ENCODE measurements at places on chromosomes 11 and 22.

DNA sequence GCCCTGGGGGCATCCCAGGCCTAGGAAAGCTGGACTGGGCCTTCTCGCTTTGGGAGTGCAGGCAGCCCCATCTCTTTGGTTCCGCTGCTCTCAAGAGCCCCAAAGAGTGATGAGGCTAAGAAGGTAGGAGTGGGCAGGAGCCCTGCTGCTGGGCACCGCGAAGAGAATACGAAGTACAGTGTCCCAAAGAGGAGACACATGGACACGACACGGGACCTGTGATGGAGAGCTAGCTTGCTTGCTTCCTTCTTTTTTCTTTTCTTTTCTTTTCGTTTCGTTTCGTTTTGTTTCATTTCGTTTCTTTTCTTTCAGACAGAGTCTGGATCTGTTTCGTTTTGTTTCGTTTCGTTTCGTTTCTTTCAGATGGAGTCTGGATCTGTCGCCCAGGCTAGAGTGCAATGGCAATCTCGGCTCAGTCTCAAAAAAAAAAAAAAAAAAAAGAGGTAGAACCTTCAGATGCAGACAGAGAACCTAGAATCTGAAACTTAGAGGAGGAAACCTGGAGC is 10.6 kb downstream of the MGAT3 start:
- DNase-seq = no peak

- no peak for DNase-seq
Measured at GRCh38 chr11:66264383-66264782, 4.1 kb upstream of the RAB1B start.

GRCh38 chr11:78313181-78313795 is 104.3 kb downstream of the GAB2 start:
- DNase-seq = peak; percentile 42

DNA sequence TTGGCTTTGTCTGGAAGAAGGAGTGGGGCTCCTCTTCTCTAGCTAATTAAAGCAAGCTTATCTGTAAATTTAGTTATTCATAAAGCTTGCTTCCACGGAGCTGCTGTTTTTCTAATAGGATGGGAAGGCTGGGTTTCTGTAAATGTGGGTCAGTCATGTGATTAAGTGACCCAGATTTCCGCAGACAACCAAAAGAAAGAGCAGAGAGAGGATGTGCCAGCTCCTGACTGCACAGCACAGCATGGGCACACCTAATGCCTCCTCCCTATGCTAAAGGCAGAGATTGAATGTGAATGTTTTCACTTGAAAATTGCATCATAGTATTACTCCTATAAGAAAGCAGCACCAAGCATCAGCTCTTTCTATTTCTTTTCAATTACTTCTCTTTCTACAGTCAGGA is 160.2 kb downstream of the FAT3 start:
- DNase-seq = no peak

DNA sequence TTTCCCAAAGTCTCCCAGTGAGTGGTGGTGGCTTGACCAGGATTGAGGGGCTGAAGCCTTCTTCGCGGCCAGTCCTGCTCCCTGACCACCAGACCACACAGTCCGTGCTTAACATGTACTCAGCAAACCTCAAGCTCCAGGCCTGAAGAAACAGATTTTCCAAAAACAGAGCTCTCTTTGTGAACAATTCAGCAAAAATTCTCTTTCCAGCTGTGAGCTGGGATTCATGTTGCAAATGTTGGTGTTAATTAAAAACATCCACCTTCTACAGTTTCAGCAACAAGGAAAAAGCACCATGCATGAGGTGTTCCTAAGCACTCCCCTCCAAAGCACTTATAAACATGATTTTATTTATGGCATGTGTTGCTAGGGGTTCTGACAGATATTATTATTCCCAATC is 129.5 kb downstream of the ETS1 start:
- no peak for DNase-seq

- DNase-seq = no peak
Measured at GRCh38 chr22:24153959-24154358, 27.3 kb upstream of the SUSD2 start.

GRCh38 chr22:46025973-46026898 is 49.3 kb upstream of the WNT7B start:
- DNase-seq = no peak

DNA sequence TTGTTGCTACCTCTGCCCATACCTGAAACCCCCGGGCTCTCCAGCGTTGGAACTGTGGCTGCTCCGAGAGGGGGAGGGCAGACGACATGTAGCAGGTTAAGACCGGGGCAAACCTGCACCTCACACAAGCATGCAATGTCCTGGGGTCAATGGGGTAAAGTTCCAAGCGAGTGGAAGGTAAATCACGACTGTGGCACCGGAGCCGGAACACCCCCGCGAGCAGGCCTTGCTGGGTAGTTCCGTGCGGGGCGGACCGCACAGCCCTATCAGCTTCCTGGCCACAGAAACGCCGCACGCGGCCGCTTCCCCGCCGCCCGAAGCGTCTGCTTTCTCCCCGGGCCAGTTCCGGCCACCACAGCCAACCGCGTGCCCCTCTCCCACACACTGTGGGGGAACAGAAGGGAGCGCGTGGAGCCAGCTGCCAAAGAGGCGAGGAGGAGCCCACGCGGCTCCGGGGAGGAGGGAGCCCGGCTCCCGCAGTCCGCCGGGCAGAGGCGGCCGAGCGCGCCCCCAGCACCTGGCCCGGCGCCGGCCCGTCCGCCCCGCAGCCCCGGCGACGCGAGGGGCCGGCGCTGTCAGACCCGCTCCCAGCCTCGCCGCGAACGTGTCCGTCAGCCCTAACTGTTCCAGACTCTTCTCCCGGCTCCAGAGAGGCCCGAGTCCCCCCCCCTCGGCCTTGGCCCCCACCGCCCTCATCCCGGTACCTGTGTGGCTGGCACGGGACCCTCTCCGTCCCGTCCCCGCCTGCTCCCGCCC is 1.6 kb downstream of the SPTBN2 start:
- DNase-seq = peak; percentile 8

DNA sequence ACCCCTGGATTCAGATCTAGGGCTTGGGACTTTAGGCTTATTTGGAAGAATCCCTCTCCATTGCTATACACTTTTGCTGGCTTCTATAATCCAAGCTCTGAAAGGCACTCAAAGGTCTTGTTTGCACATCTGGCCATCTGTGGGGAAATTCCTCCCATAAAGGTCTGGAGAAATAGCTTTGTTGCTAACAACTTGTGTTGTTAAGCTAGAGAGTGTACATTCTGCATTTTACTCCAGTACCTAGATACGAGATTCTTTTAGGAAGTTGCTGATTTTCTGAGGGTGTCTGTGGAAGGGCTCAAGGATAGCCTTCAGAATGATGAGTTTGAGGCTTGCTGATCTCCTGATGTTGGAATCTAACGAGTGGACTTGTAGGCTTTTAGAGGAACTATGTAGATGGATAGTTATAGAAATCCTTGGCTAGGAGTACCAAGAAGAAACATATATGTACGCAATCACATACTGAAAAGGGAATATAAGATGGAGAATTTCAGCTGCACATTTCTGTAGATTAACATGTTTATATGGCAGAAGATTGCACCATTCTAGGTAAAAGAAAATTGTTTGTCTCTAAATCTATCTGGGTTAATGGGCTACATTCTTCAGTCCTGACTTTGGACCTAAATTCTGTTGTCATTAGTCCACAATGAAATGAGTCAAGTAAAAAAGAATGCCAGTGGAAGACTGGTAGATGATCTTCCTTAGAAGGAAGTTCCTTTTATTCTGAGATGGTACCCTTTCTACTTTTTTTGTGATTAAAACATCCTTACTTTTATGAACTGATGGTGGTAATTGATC is 51.0 kb downstream of the UBASH3B start:
- no peak for DNase-seq

DNA sequence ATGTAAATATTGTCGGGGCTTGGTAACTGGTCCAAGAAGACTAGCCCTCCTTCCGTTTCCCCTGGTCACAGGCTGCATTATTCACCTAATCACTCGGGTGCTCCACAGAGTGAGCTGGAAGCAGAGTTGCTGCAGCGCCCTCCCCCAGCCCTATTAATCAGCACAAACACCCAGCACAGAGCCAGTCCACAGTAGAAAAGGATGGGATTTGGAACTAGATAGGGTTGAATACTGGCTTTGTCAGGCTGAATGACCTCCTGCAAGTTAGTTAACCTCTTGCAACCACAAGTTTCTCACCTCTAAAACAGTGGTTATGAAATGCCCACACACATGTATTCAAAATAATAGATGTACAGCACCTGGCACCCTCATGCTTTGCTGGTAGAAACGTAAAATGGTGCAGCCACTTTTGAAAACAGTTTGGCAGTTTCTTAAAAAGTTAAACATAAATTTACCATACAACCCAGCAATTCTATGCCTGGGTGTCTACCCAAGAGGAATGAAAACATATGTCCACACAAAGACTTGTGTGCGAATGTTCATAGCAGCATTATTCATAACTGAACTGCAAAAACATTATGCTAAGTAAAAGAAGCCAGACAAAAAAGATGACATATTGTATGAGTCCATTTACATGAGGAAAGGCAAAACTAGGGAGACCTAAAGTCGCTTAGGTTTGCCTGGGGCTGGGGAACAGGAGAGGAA is 31.7 kb upstream of the APLP2 start:
- no peak for DNase-seq

GRCh38 chr11:2308713-2309112 is 6.9 kb downstream of the TSPAN32 start:
- DNase-seq = no peak

DNA sequence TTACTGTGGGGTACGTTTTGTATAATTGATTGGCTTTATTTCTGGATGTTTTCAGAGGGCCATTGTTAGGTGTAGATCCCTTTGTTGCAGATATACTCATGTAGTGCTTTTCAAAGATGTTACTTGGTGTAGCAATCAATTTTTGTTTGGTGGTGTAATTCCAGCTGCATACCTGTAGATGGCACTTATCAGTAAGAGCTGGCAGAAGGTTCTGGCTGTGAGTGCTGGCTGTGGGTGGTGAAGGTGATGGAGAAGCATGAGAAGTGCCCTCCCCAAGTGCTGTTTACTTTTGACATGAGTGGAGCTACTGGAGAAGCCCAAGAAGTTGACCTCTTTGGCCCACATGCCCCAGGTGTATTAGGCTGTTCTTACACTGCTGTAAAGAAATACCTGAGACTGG is 1074.9 kb downstream of the FAM181B start:
- no peak for DNase-seq

GRCh38 chr11:32402836-32403235 is 32.5 kb downstream of the WT1 start:
- no peak for DNase-seq

DNA sequence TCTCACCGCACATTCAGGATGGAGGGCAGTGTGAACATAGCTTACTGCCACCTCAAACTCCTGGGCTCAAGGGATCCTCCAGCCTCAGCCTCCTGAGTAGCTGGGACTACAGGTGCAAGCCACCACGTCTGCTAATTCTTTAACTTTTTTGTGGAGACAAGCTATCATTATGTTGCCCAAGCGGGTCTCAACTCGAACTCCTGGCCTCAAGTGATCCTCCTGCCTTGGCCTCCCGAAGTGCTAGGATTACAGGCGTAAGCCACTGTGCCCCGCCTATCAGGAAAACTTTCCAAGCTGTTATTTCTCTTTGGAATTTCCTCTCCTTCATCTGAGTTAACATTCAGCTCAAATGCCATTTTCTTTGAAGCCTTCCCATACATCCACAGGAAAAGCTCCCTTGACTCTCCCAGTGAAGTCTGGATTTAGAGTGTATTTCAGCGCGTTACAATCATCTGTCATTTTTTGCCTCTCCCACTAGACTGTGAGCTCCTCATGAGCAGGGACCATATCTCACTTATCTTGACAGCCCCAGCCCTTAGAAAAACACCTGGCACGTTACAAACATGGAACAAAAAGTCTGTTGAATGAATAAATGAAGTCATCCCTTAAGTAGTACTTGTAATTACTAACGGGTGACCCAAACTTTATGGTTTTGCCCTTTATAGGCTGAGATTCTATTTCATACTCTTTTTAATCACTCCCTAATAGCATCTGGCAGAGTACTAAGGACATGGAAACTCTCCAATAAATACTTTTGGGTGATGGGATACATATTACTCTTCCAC is 2.2 kb downstream of the MRTFA start:
- DNase-seq = no peak

DNA sequence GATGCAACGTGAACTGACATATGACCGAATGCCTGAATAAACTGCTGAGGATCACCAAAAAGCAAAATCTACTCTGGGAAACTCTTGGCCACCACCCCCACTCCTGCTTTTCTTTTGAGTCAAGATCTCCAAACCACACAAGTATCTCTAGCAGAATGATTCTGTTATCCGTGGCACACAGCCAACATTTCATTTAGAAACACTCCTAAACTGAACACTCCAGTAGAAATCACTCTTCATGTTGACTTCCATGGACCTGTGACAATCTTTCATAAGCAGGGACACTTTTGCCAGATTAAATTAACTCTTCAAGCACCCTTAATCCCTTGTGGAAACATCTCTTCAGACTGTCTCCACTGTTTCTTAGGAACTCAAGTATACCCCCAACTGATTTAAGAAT is 44.4 kb downstream of the VSIG10L2 start:
- DNase-seq = no peak

- no peak for DNase-seq
Measured at GRCh38 chr11:126190792-126191191, 20.7 kb downstream of the RPUSD4 start.

- no peak for DNase-seq
Measured at GRCh38 chr11:6566704-6567370, 36.6 kb downstream of the RRP8 start.

- DNase-seq = peak; percentile 60
Measured at GRCh38 chr11:34416766-34417165, 22.0 kb upstream of the CAT start.

GRCh38 chr22:42414565-42415303 is 17.5 kb downstream of the NFAM1 start:
- DNase-seq = no peak

GRCh38 chr11:32026766-32027165 is 64.1 kb upstream of the RCN1 start:
- DNase-seq = no peak

DNA sequence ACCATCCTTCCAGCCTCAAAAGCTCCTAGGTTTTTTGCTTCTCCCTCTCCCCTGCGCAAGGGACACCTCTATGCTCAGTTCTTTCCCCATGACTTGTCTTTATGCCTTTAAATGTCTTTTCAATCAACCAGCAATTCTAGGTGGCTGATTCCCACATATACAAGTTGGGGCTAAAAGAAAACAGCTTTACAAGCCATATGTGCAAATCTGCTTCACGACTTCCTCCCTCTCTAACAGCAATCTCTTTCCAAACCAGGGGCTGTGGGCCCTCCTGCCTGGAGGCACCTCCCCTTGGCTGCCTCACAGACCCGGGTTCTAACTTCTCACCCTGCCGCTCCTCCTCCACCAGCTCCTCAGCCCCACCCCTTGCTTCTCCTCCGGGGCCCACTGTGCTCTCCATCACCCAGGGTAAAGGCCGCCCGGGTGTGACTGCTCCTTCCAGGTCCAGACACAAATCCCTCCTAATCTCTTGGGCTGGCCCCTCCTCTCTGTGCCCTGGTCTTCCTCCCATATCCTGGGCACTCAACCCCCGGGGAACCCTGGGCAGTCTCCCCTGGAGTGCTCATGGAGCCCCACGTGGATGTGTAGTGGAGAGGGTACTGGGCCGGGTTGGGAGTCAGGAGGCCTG is 14.1 kb downstream of the TMPRSS13 start:
- no peak for DNase-seq

DNA sequence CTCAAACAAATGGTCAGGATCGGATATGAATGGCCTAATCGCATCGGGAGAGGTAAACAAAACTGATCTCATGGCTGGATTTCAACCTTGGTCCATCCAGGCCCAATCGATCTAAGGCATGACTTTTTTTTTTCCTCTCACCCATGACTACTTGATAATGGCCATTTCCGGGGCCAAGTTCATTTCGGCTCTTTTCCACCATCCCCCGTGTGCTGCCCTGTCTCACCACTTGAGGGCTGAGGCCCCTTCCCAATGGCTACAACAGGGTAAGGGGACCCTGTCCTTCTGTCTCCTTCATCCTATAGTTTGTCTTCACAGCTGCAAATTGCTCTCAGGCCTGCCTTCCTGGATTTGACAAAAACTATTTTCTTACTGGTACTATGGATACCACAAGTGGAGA is 26.7 kb downstream of the GRAP2 start:
- no peak for DNase-seq

All from CD14-positive monocyte (primary cell).